D341Med (cell line): ENCODE measurements at places on chromosomes 5 and 9.

GRCh38 chr5:6459896-6460295, 11.2 kb downstream of the UBE2QL1 start:
- no peak for DNase-seq

GRCh38 chr5:17012289-17012688, 76.2 kb upstream of the MYO10 start:
- no peak for DNase-seq

GRCh38 chr5:132050136-132050535, 10.3 kb upstream of the IL3 start:
- no peak for DNase-seq

GRCh38 chr5:95583992-95584391, 29.1 kb downstream of the ARSK start:
- DNase-seq, result no peak

- DNase-seq, result no peak
These were observed 147.5 kb downstream of the NXNL2 start for GRCh38 chr9:88682431-88682831.
